ENCODE measurements at places on chromosomes 7 and 10. TPM values are rescaled to one million over a fixed set of nuclear protein-coding genes. Genes with fewer than 3 reads are reported as not detected.

The CFAP46 gene
- 4.4 TPM for total RNA-seq

The SRRM3 gene
- 4.9 TPM for total RNA-seq

The CCDC136 gene
- total RNA-seq = 72.2 TPM

The NEUROD6 gene
- not detected for total RNA-seq

The ZNF282 gene
- total RNA-seq = 31.8 TPM

The NPTX2 gene
- 15.9 TPM for total RNA-seq

The ZNF398 gene
- 19.6 TPM for total RNA-seq

The CCL26 gene
- not detected for total RNA-seq

The OPN4 gene
- total RNA-seq = not detected

The FAM13C gene
- 2.9 TPM for total RNA-seq

The GARIN1A gene
- 1.9 TPM for total RNA-seq

The GALNT17 gene
- 10.4 TPM for total RNA-seq

The CD36 gene
- 0.23 TPM for total RNA-seq

The OSBPL3 gene
- total RNA-seq = 11.8 TPM

The PTPN20 gene
- not detected for total RNA-seq

The PRKCQ gene
- 3.3 TPM for total RNA-seq

The IFIT1B gene
- total RNA-seq = not detected

The AGMO gene
- total RNA-seq = 0.51 TPM

The CLDN12 gene
- total RNA-seq = 41.1 TPM

The DRGX gene
- 0.18 TPM for total RNA-seq

The ACTL6B gene
- total RNA-seq = 2.4 TPM

The TAS2R4 gene
- 1.1 TPM for total RNA-seq

The WNT8B gene
- total RNA-seq = 3.8 TPM

The PRLHR gene
- total RNA-seq = not detected

The CYP26C1 gene
- total RNA-seq = 0.37 TPM

The PAX4 gene
- total RNA-seq = not detected

The THSD7A gene
- total RNA-seq = 5.5 TPM

The CHST3 gene
- total RNA-seq = 24.5 TPM

The PON3 gene
- not detected for total RNA-seq

The AGBL3 gene
- total RNA-seq = 5.5 TPM

The PLAC9 gene
- total RNA-seq = 27.5 TPM

The SNX8 gene
- 30.4 TPM for total RNA-seq

The TDRD1 gene
- not detected for total RNA-seq

The TMEM225B gene
- 0.91 TPM for total RNA-seq

The HOXA3 gene
- 11.3 TPM for total RNA-seq

The FAM241B gene
- total RNA-seq = 11.6 TPM

The MBL2 gene
- total RNA-seq = not detected

The TCAF2 gene
- 0.11 TPM for total RNA-seq

The TFR2 gene
- total RNA-seq = 1.7 TPM

The TMEM229A gene
- total RNA-seq = 10.9 TPM

The HPSE2 gene
- total RNA-seq = not detected

The BPGM gene
- 19.8 TPM for total RNA-seq

The LFNG gene
- total RNA-seq = 44.9 TPM

The HMX3 gene
- not detected for total RNA-seq

The OR9A2 gene
- total RNA-seq = not detected

The NPSR1 gene
- not detected for total RNA-seq

The FAM25A gene
- not detected for total RNA-seq

The ASZ1 gene
- not detected for total RNA-seq

The PPP1R3A gene
- total RNA-seq = not detected

The CADPS2 gene
- total RNA-seq = 3.7 TPM

The CYP2E1 gene
- 0.49 TPM for total RNA-seq

The LIPM gene
- total RNA-seq = not detected

The TSPAN12 gene
- total RNA-seq = 15.7 TPM

The ATOH7 gene
- 0.20 TPM for total RNA-seq

The ERVW-1 gene
- not detected for total RNA-seq
